NCI-H187 (cell line): ENCODE measurements at places on chromosomes 11 and 22.

GRCh38 chr11:69014084-69014851 is 1.2 kb upstream of the MRGPRF start:
- no peak for DNase-seq

GRCh38 chr11:8043756-8044155 is 37.3 kb upstream of the TUB start:
- DNase-seq = no peak

DNA sequence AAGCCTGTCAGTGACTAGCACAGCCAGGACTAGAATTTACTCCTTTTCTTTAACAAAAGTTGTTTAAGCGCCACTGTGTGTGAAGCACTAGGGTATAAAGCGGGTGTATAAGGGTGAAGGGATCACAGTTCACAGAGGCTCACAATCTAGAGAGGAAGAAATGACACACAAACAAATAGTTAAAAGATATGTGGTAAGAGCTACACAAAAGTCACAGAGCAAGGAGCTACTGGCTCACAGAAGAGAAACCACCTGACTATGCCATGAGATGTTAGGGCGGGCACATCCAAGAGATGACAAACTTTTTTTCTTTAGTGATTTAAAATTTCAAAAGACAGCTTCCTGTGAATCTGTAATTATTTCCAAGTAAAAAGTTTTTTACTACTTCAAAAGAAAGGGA is 55.6 kb downstream of the PHF21A start:
- DNase-seq = no peak

GRCh38 chr11:980438-981357 is 55.0 kb downstream of the AP2A2 start:
- peak; percentile 20 for DNase-seq

- DNase-seq = no peak
These were observed 537.9 kb downstream of the NTM start for GRCh38 chr11:131908316-131908715.

DNA sequence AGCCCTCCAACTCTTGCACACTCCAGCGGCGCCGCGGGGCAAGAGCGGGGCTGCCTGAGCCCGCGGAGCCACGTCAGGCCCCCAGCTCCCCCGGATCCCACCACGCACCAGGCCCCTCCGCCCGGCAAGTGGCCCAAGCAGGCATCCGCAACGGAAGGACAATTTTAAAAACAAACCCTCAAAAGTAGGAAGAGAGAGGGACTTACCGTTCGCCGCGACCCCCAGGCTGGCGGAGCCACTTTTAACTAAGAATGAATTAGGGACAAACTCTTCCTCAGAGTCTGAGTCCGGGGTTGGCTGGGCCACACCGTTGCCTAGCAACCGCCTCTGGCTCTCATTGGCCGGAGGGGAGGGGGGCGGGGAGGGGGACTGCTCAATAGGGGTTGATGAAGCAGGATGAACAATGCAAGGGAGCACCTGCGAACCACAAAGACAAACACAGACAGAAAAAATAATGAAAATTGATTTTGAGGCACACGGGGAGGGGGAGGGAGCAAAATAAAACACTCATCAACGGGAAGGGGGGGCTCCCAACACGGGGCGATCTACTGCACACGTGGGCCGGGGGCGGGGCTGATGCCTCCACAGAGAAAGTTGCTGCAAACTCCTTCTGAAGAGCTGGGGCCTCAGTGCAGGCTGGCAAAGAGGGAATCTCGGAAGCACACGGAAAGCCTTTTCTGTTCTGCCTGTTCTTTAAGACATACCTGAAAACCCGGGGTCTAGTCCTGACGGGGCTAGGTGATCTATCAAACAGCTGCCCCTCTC is 387.5 kb upstream of the NARS2 start:
- no peak for DNase-seq

GRCh38 chr11:134582770-134583095 is 170.7 kb upstream of the B3GAT1 start:
- no peak for DNase-seq

GRCh38 chr22:46362203-46362933 is 26.9 kb downstream of the TRMU start:
- no peak for DNase-seq

- no peak for DNase-seq
These were observed 16.6 kb downstream of the APIP start for GRCh38 chr11:34899633-34900016.

DNA sequence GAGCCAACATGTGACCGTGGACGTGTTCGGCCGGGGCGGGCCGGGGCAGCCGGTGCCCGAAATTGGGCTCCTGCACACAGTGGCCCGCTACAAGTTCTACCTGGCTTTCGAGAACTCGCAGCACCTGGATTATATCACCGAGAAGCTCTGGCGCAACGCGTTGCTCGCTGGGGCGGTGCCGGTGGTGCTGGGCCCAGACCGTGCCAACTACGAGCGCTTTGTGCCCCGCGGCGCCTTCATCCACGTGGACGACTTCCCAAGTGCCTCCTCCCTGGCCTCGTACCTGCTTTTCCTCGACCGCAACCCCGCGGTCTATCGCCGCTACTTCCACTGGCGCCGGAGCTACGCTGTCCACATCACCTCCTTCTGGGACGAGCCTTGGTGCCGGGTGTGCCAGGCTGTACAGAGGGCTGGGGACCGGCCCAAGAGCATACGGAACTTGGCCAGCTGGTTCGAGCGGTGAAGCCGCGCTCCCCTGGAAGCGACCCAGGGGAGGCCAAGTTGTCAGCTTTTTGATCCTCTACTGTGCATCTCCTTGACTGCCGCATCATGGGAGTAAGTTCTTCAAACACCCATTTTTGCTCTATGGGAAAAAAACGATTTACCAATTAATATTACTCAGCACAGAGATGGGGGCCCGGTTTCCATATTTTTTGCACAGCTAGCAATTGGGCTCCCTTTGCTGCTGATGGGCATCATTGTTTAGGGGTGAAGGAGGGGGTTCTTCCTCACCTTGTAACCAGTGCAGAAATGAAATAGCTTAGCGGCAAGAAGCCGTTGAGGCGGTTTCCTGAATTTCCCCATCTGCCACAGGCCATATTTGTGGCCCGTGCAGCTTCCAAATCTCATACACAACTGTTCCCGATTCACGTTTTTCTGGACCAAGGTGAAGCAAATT is 1.8 kb downstream of the FUT4 start:
- DNase-seq = no peak

DNA sequence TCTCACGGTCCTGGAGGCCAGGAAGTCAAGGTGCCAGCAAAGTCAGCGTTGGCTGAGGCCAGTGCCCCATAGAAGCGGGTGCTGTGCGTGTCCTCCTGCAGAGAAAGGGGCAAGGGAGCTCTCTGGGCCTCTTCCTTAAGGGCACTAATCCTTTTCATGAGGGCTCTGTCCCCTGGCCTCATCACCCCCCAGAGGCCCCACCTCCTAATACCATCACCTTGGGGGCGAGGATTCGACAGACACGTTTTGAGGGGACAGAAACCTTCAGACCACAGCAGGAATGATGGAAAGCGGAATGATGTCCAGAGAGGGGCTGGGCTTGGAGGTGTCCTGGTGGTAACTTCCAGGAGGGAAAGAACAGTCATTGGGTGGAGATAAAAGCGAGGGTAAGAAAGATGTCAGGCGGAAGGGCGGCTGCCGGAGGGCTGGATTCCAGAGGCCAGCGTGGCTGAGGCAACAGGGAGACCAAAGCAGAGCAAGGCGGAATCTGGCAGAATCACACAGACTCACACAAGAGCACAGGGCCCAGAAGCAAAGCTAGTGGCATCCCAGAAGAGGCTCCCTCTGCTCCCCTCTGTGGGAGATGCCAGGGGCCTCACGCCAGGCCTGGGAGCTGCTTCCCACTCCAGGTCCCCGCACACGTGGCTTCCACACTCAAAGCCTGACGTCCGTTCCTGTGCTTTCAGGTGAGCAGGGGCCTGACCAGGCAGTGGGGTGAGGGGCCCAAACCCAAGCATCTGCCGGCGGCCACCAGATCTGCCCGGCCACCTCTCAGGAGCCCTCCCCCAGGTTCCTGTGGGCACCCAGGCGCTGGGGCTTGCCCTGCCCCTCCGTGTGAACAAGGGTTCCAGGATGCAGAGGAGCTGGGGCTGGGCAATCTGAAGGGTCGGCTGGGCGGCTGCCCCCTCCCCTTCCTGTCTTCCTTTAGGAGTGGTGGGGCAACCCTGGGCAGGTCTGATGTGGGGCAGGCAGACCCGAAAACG is 784.5 kb downstream of the BRD1 start:
- DNase-seq = no peak

GRCh38 chr11:49952091-49952490 is at the start of gene OR4C13:
Gene OR4C13 (plus strand): TSS chr11:49952391. CDS start chr11:49952423, 32 bp downstream.
- no peak for DNase-seq

DNA sequence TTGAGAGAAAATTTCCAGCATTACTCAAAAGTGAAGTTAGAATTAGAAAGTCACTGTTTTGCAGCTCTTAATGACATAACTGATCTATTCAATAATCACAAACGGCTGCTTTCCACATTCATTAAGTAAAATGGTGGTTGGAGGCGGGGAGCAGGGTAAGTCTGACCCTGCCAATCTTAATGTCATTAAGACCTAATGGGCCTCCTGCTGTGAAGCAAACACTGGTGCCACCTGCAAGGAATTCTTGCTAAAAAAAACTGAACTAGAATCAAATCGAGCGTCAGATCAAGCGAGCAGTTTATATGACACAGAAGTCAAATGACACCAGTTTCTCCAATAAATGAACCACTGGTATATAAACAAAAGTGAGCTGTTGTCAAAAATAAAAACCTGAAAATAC is 351.5 kb downstream of the BRD1 start:
- DNase-seq = no peak

- no peak for DNase-seq
These were observed 16.6 kb downstream of the CRELD2 start for GRCh38 chr22:49934891-49935557.

- no peak for DNase-seq
These were observed 22.7 kb upstream of the ACER3 start for GRCh38 chr11:76837696-76838677.

GRCh38 chr22:23856721-23857605 is 712 bp upstream of the SLC2A11 start:
- DNase-seq = no peak

- DNase-seq = no peak
These were observed 444.5 kb downstream of the NELL1 start for GRCh38 chr11:21113876-21114275.

- DNase-seq = no peak
These were observed 17.9 kb downstream of the POLR3H start for GRCh38 chr22:41526226-41526829.

DNA sequence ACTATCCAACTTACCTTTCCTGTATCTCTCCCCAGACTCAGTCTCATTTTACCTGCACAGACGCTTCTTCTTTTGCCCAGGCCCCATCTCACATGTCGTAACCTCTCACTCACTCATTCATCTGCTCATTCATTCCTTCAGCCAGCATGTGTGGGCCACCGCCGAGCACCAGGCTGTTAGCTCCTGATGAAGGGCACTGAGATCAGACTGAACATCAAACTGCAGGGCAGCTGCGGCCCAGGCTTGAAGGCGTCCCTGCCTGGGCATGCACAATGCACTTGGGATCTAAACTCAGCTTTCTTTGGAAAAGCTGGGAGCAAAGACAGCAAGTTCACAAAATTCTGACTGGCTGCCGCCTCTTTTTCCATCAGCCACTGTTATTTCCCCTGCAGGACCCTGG is 1456.3 kb downstream of the BRD1 start:
- no peak for DNase-seq

DNA sequence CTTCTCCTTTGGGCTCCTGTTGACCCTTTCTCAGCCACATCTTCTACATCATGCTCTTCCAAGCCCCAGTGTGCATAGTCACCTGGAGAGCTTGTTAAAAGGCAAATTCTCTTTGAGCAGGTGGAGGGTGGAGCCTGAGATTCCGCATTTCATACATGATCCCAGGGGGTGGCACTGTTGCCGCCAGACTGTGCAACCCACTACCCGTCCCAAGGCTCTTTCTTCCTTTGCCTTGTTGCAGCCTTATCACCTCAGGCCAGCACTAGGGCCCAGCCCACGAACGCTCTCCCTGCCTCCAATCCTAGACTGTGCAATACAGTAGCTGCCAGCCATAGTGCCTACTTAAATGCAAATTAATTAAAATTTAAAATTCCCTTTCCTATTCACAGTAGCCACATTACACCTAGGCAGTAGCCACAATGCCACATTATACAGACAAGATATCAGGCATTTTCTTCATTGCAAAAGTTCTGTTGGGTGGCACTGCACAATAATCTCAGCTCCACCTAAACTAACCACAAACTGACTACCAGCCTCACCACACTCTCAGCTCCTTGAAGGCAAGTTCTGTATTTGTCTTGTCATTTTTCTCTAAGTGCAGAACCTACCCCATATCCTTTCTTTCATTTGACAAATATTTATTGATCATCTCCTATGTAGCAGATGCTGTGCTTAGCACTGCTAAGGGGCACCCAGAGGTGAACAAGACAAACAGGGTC is 4.6 kb upstream of the KCNJ5 start:
- no peak for DNase-seq

GRCh38 chr11:112343368-112344039 is 82.8 kb upstream of the PLET1 start:
- DNase-seq = peak; percentile 14

GRCh38 chr22:44927463-44928135 is 82.2 kb downstream of the PHF21B start:
- DNase-seq = no peak

GRCh38 chr11:733072-733471 is 14.2 kb upstream of the TALDO1 start:
- no peak for DNase-seq

- no peak for DNase-seq
These were observed 36.4 kb downstream of the PIK3C2A start for GRCh38 chr11:17171343-17171742.

GRCh38 chr22:38751422-38752346 is 4.1 kb downstream of the SUN2 start:
- no peak for DNase-seq

GRCh38 chr11:7574491-7575130 is 60.8 kb downstream of the PPFIBP2 start:
- DNase-seq = no peak

- DNase-seq = no peak
These were observed 56.1 kb upstream of the POU2AF1 start for GRCh38 chr11:111435046-111435698.

DNA sequence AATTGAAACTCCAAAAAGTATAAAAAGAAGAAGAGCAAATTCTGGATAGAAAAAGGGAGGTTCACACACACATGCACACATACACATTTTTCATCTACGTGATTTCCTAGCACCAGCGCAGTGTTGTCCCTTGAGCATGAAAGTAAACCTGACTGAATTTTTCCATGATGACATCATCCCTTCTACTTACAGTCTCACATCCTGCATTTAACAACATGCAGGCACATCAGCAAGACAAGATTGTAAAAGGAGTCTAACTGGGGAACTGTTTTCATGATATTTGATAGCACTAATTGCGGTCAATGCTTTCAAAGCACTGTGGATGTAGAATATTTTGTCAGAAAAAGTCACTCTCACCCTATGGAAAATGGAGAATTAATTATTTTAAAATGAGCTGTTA is 36.6 kb downstream of the GAS2 start:
- peak; percentile 71 for DNase-seq

- no peak for DNase-seq
These were observed 377.7 kb downstream of the TENM4 start for GRCh38 chr11:79062814-79063762.

DNA sequence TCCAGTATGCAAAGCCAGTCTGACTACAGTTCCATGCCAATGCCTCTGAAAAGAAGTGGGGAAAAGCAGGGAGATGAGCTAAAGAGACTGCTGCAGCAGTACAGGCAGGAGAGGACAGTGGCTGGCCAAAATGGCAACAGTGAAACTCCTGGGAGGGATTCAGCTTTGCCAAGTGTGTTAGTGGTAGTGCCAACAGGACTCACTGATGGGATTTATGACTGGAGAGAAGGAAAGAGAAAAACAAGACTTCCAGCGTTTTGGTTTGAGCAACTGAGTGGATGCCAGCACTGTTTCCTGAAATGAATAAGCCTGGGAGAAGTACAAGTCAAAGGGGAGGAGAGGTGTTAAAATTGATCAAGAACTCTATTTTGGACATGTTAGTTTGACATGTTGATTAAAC is 80.9 kb downstream of the PLEKHA7 start:
- DNase-seq = no peak
